Stimulated activated CD8-positive, alpha-beta memory T cell treated with anti-CD3 and anti-CD28 coated beads, Interleukin-7, amount 100 ng/mL, for 1 hour (primary cell): ENCODE measurements at places on chromosomes 6 and 20.

- DNase-seq = no peak
Observed at GRCh38 chr6:29516108-29516507, 28.4 kb upstream of the MAS1L start.

DNA sequence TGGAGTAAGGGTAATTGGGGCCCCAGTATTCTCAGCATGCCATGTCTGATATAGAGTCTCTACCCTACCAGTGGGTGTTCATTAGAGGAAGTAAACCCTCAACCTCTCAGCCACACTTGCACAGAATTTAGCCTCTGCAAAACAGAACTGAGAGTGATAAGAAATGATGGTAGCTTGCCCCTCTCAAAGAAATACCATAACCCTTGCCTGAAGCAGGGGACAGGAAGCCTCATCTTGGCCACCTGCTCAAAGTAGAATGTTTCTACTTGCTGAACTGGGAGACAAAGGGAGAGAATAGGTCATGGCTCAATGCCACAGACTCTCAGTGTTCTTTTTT is 33.7 kb downstream of the SPTLC3 start:
- DNase-seq = no peak

DNA sequence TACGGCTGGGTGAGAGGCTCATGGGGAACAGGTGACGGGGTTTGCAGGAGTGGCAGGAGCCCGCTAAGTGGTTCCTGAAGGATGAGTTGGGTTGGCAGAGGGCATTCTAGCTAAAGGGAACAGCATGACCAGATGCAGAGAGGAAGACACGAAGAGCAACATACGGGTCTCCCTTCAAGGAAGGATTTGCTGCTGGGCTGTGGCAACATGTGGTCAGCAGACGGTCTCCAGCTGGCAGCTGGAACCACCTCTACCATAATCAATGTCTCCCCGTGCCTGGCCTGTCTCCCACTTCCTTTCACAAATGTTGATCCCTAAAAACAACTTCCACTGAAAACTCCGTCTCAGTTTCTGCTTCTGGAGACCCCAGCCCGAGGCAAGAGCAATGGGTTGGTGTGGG is 80.6 kb upstream of the SULF2 start:
- no peak for DNase-seq

DNA sequence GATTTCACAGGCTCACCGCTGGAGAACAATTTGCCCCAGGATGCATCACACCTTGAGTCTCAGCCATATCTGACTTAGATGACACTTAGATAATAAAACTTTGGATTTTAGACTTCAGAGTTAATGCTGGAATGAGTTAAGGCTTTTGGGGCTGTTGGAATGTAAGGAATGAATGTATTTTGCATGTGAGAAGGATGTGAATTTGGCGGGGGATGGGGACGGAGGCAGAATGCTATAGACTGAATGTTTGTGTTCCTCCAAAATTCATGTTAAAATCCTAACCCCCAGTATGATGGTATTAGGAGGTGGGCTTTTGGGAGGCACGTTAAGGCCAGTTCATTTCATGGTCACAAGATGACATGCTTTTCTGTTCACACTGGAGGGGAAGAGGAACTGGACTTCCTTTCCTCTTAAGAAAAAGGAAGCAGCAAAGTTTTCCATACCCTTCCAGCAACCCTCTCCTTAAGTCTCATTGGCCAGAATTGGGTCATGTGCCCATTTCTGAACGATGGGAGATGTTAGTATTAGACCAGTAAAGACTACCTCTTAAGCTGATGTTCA is 5.8 kb upstream of the SRXN1 start:
- no peak for DNase-seq

- DNase-seq = no peak
Observed at GRCh38 chr6:27684264-27685211, 211.6 kb upstream of the ZNF184 start.
